ENCODE measurements at places on chromosomes 16 and 17. TPM values are rescaled to one million over a fixed set of nuclear protein-coding genes. Genes with fewer than 3 reads are reported as not detected.
A peak's percentile ranks its signal among the peaks of the same experiment; 100 is the strongest.

- H3K36me3 ChIP-seq: no peaks in the 10 kb centered on the region
- no peak overlapping the region for H3K4me3 ChIP-seq
- no peaks in the 10 kb centered on the region for H3K27me3 ChIP-seq
Measured at GRCh38 chr17:9897372-9897968, 7.6 kb downstream of the RCVRN start.

DNA sequence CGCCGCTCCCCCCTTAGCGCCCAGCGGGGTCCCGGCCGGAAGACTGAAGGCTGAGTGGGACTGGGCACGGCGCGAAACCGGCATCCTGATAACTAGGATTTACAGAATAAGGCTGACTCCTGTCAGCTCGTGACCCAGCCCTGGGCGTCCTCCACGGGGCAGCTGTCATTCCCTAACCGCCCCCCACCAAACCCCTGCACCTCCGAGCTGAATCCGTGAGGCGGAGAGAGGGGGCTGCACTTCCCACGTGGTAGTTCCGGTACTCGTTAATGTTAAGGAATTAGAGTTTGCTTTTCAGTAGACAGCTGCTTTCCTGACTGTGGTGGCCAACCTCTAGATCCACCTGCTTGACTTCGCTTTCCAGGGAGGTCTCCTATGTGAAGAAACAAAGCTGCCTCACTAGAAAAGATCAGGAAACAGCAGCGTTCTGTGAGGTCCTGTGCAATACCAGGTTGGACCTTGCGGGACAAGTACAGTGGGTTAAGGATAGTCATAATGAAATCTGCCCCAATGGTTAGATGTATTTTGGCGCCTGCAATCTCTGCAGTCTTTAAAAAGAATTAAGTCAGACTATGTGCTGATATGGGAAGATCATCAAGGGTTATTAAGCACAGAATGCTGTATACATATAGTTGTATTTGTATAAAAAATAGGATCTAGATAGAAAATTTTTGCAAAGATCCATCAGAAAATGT, 1.1 kb upstream of the WBP2 start:
- DNase-seq: no peak
- peak overlapping the region; percentile 89 for H3K27ac ChIP-seq
- peak overlapping the region; percentile 91 for H3K4me3 ChIP-seq
- peaks cover 4% of the 10 kb centered on the region for H3K36me3 ChIP-seq
- H3K27me3 ChIP-seq: no peaks in the 10 kb centered on the region

DNA sequence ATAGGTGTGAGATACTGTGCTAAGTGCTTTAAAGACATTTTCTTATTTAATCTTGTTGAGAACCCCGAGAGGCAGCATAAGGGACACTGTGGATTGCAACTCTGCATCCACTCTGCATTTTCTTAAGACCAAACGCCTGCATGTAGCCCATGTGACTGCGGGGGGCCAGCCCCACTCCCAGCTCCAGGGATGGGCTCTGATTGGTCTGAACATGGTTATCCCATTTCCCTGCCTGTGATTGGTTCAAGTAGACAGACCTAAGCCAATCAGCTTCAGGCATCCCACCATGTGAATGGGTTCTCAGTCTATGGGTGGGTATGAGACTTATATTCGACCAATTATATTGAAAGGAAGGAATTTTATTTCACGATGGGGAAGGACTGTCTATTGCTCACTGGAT, 33.2 kb upstream of the USP7 start:
- no peaks in the 10 kb centered on the region for H3K36me3 ChIP-seq
- no peaks in the 10 kb centered on the region for H3K27me3 ChIP-seq
- no peak overlapping the region for H3K27ac ChIP-seq
- H3K4me1 ChIP-seq: no peaks in the 10 kb centered on the region
- no peak for DNase-seq
- no peak overlapping the region for H3K4me3 ChIP-seq

- no peaks in the 10 kb centered on the region for H3K36me3 ChIP-seq
- no peak for DNase-seq
- H3K4me3 ChIP-seq: no peak overlapping the region
- no peak overlapping the region for H3K27ac ChIP-seq
- H3K27me3 ChIP-seq: no peaks in the 10 kb centered on the region
- no peaks in the 10 kb centered on the region for H3K4me1 ChIP-seq
Measured at GRCh38 chr17:58808609-58809563, 53.2 kb downstream of the PPM1E start.

GRCh38 chr16:69917739-69918138, 33.4 kb upstream of the CLEC18A start:
- no peaks in the 10 kb centered on the region for H3K4me1 ChIP-seq
- H3K27ac ChIP-seq: no peak overlapping the region
- no peak for DNase-seq
- H3K27me3 ChIP-seq: no peaks in the 10 kb centered on the region

TNFRSF17 gene
- total RNA-seq: not detected

DNA sequence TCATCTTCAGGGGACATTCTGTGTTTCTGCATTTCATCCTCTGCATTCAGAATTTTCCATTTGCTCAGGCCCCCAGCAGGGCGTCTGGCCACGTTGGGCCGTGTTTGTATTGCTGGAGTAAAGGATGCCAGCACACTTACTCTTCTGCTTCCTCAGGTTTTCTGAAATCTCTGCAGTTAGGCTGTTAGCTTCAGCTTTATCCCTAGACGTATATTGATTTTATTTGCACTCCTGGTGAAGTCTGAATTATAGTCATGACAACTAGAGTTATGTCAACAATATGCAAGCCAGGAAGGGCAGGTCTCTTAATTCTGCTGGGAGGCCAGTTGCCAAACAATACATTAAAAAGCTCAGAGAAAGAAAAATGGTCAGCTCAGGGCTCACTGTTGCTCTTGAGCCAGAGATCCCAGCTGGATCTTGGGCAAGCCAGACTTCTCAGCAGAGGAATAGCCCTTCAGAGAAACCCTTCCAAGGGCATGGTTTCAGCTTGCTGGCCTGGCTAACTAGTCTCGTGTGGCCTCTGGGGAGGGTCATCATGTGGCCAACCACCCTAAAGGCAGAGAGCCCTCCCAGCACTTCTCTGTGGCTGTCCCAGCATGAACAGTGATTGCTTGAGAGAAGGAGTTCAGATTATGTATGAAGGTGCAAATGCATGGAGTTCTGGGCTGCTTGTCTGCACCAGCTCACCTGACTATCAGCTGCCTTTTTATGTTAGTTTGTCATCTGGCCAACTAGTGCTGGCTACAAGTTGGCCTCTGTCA, 110.2 kb upstream of the CACNG5 start:
- DNase-seq: no peak
- H3K4me3 ChIP-seq: no peak overlapping the region
- no peaks in the 10 kb centered on the region for H3K4me1 ChIP-seq
- H3K36me3 ChIP-seq: no peaks in the 10 kb centered on the region
- H3K27ac ChIP-seq: no peak overlapping the region

CNOT1 gene
- 338 TPM for total RNA-seq

FOXF1 gene
- not detected for total RNA-seq

NHERF2 gene
- total RNA-seq: 3.0 TPM

- peak overlapping the region; percentile 82 for H3K27ac ChIP-seq
- peak overlapping the region; percentile 84 for H3K4me3 ChIP-seq
- no peaks in the 10 kb centered on the region for H3K27me3 ChIP-seq
- DNase-seq: peak; percentile 39
- peaks cover 17% of the 10 kb centered on the region for H3K36me3 ChIP-seq
Measured at GRCh38 chr17:18257982-18258355, 569 bp downstream of the FLII start.

DNA sequence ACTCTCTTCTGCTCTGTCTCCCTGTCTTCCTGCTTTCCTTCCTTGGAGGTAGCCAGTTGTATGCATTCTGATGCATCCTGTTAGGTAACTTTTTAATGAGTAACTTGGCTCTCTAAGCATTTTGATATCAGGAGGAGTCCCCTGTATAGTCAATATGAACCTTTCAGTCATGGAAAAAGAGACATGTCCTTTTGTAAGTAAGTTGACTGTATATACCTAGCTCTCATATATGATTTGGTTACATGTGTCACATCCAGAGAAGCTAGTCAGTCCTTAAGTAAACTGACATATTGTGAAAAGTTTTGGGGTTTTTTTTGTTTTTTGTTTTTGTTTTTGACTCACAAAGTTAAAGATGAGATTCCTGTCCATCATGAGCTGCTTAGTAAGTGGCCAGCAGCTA, 18.8 kb downstream of the UTP18 start:
- H3K27me3 ChIP-seq: no peaks in the 10 kb centered on the region
- no peak for DNase-seq
- H3K4me3 ChIP-seq: no peak overlapping the region
- peaks cover 55% of the 10 kb centered on the region for H3K36me3 ChIP-seq
- no peaks in the 10 kb centered on the region for H3K4me1 ChIP-seq

DNA sequence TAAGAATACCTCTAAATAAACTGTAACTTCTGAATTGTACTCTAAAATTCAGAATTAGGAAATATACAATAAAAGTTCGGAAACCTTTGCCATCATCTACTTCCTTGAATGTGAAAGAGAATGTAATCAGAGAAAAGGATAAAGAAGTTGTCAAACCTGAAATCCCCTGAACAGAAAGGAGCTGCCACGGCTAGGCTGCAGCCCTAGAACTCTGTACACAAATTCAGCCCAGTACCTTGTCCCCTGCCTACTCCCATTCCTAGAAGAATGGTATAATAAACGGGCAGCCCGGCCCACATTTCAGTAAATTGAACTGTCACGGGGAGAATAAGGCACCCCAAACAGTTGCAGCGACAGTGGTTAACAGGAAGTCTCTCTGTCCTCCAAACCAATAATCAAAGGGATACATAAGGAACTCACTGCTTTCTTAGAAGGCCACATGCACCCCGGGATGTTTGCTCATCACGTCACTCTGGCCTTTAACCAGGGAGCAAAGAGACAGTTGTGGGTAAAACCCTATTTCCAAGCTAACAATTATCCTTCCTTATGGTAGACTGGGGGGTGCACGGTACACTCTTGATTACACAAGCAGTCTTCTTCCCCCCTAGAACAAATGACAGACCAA, 24.3 kb upstream of the RFFL start:
- DNase-seq: peak; percentile 11
- H3K4me3 ChIP-seq: peak overlapping the region; percentile 89
- H3K4me1 ChIP-seq: peaks cover 35% of the 10 kb centered on the region
- no peaks in the 10 kb centered on the region for H3K27me3 ChIP-seq
- H3K27ac ChIP-seq: peak overlapping the region; percentile 90

TBC1D3E gene
- total RNA-seq: not detected

- no peaks in the 10 kb centered on the region for H3K36me3 ChIP-seq
- no peak overlapping the region for H3K4me3 ChIP-seq
- H3K27me3 ChIP-seq: no peaks in the 10 kb centered on the region
- H3K27ac ChIP-seq: no peak overlapping the region
- no peaks in the 10 kb centered on the region for H3K4me1 ChIP-seq
Measured at GRCh38 chr16:83305092-83305491, 502.7 kb upstream of the HSBP1 start.

DNA sequence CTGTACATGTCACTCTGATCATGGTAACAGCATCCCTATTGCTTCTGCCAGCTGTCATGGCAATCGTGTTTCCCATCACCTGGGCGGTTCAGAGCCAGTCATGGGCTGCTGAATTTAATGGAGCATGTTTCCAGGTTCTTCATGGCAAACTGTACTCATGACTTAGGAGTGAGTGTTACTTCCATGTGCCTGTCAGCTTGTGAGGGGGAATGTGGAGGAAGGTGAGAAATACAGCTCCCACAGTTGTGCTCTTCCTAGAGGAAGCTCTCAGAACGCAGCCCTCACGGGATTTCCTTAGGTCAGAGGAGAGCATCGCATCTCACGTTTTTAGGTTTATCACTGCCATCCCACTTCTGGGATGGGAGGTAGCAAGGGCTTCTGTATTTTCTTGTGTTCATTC, 28.0 kb upstream of the ARHGAP23 start:
- H3K27me3 ChIP-seq: no peaks in the 10 kb centered on the region
- H3K36me3 ChIP-seq: peaks cover 31% of the 10 kb centered on the region
- no peak overlapping the region for H3K27ac ChIP-seq
- H3K4me1 ChIP-seq: no peaks in the 10 kb centered on the region
- no peak overlapping the region for H3K4me3 ChIP-seq

CTF1 gene
- not detected for total RNA-seq

DNA sequence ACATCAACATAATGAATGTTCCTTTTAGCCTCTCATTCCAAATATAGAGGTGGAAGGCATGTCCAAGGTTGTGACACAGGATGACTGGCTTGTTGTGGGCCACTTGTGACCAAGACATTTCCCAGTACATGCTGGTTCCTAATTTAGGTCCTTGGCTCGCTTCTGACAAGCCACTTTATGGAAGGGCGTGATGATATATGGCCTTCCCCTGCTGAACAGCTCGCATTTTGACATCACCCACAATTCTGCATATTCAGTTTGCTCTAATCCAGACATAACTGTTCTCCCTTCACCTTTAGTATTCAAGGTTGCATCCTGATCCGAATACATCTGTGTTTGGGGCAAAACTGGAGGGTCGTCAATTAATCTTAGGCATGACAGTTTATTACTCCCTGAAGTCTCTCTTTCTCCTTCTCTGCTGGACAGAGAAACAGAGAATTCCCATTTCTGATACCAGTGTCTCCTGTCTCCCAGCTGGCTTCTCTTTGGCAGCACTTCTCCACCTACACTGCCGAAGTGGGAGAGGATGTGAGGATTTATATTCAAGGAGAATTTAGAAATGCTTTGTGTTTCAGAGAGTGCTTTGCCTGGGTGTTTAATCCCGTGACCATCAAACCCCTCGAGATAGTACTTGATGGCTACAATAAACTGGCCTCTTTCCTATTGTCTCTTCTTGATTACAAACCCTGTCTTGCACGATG, 815.5 kb upstream of the RBFOX1 start:
- H3K36me3 ChIP-seq: no peaks in the 10 kb centered on the region
- no peak overlapping the region for H3K27ac ChIP-seq
- no peaks in the 10 kb centered on the region for H3K27me3 ChIP-seq

DNA sequence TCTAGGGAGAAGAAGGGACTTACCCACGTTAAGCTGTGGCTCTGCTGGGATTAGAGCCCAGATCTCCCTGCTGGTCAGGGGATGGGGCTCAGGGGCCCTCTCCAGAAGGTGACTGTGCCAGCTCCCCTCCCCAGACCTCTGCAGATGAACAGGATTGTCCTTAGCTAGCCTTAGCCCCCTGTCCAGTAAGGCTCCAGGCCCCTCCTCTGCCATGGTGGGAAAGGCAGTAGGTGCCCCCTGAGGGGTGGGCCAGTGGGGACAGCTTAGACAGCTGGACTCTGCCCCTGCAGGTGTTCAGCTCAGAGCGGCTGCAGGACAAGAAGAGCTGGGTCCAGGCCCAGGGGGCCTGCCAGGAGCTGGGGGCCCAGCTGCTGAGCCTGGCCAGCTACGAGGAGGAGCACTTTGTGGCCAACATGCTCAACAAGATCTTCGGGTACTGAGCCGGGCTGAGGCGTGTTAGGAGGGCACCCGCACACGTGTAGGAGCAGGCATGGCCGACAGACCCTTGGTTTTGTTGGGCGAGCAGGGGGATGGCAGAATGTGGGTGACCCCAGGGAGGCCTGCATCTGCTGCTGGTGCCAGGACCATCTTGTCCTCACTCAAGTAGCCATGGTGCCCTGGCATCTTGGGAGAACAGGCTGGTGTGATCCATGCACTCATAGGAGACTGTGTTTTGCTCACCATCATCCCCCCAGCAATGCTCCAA, 50.9 kb downstream of the MRC2 start:
- no peak for DNase-seq
- no peak overlapping the region for H3K4me3 ChIP-seq

- peaks cover 23% of the 10 kb centered on the region for H3K27me3 ChIP-seq
- no peaks in the 10 kb centered on the region for H3K36me3 ChIP-seq
- DNase-seq: no peak
- no peak within 1 kb of the TSS for H3K27ac ChIP-seq
Measured at GRCh38 chr16:86578061-86578599, at the start of gene FOXL1. Gene FOXL1, plus strand, starts transcription at chr16:86578549. Its CDS starts 175 bp downstream, at chr16:86578724.
